NCI-H524 treated with DMSO at 0.1 percent for 48 hours (cell line): ENCODE measurements at places on chromosomes 5 and 9.

DNA sequence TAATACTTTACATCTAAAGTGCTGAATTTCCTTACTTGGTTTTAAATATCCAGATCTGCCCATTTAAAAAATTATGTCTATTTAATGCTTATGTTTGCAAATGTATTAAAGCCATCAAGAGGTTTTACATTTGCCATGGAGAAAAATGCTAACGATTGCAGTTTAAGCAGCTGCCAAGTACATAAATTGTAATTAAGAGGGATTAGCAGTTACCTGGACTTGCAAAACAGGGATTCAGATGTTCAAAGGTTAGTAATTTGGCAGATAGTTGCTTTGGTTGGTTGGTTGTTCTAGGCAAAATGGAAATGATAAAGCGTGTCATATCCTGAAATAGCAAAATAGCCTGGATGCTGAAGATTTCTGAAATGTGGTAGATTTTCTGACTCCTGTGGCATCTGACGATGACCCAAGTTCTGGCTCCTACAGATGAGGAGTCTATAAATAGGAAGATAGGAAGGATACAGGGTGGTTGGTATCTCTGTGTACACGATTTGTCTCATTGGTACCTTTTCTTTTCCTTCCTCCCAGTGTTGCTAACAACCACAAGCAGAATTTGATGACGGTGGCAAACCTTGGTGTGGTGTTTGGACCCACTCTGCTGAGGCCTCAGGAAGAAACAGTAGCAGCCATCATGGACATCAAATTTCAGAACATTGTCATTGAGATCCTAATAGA, 282.9 kb downstream of the NR3C1 start:
- DNase-seq, result peak; percentile 44

- DNase-seq, result no peak
These were observed 459.3 kb upstream of the MEF2C start for GRCh38 chr5:89342106-89342876.

DNA sequence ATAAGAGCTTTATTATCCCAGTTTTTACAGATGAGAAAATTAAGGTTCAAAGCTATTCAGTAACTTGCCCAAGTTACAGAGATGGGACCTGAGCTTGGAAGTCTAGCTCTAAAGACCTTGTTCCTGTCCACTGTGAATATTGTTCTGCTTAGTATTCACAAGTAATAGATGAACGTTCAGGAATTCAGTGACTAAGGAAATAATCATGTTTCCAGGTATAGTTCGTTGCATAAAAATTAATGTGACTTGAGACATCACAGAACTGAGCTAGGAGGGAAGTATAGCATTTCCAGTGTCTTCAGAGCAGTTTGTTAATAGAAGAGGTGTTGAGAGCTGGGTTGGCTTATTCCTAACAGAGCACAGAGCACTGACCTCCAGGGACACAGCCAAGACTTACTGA, 136.1 kb downstream of the FGF1 start:
- DNase-seq, result no peak

DNA sequence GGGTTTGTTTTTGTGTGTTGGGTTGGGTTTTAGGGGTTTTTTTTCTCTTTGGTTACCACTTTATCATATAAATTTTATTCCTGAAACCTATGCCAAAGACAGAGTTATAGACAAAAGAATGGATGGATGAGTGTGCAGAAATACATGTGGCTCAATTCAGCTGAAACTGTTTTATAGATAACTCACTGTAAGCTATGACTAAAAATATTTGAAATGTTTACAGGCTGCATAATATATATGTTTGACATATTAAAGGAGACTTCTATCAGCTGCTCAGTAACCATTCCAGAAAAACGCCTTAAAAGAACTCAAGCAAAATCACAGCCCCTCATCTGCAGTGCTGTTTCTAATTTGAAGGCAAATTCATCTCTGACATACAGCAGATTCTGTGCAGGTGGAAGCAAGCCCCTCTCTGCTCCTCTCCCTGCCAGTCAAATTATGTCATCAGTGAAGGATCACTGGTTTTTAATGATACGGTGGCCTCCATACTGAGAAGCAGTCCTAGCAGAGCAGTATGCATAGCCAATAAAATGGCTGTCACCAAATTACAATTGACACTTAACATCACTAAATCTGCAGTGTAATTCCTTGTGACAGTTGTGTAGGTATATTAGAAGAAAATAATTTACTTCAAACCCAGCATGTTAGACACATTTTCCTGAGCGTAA, 301.6 kb downstream of the NR2F1-AS1 start:
- no peak for DNase-seq

DNA sequence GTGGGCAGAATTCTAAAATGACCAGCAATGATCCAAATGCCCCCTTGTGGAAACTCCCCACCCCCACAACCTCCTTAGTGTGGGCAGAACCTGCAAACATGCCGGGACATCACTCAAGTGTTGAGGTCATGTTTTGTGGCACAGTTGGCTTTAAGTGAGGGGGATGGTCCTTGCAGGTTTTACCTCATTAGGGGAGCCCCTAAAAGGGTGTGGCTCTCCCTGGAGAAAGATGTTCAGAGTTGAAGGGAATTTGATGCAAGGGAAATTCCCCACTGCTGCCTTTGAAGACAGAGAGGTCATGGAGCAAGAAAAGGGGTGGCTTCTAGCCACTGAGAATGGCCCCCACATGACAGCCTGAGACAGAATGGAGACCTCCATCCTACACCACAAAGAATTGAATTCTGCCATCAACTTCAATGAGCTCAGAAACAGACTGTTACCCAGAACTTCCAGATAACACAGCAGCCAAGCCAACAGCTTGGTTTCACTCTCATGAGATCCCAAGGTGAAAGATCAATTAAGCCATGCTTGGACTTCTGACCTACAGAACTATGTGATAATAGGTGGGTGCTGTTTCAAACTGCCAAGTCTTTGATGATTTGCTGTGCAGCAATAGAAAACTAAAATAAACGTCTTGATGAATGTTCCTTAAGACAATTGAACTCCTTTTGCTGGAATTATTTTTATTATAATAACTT, 103.4 kb downstream of the MED10 start:
- no peak for DNase-seq

GRCh38 chr5:83118976-83119375, 41.6 kb downstream of the XRCC4 start:
- no peak for DNase-seq

DNA sequence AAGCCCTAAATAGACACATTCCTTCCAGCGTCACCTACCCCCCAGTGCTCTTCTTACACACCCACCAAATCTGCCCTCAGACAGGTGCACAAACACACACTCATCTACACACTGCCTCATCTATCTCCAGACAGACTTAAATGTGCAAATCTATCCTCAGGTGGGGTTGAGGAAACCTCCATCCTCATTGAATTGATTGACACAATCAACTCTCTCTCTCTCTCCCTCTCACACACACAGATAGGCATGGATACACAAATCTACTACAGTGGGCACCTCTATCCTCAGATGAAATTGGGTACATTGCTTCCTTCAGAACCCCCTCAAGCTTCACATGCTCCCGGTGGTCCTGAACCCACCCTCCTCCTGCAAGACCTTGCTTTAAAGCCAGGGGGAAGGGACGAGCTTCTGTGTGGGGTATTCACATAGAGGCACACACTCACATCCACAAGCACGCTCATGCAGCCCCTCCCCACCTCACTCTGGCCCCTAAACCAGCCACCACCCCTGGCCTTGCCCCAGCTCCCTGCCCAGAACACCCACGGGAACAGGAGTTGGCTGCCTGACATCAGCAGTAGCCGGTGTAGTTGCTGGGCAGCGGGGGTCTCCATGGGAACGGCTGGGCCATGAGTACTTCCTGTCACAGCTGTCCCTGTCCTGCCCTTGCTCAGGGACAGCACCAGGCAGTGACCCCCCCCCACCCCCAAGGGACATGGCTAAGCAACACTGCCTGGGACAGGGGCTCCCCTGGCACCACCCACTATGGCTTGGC, 22.8 kb downstream of the PCDH1 start:
- DNase-seq, result no peak

GRCh38 chr5:1058083-1058945, 49.7 kb downstream of the NKD2 start:
- no peak for DNase-seq

DNA sequence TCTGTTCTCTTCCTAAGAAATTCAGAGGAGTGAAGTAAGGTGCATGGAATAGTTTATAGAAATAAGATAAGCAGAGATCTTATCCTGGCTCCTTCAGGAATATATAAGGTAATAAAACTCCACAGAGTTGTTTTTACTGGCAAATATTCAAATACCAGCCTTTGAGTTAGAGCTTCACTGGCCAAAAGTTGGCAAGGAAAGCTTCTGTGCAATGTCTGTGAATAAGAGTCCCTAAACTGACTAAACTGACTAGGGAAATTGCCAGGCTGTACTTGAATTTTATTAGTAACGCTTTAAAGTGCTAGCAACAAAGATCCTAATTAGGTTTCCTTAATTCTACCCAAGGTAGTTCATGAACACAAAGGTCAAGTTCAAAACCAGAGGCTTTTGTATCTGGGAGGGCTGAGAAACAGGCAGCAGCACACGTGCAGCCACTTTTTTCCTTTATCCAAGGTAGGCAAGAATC, 131.1 kb upstream of the MPDZ start:
- DNase-seq, result no peak

DNA sequence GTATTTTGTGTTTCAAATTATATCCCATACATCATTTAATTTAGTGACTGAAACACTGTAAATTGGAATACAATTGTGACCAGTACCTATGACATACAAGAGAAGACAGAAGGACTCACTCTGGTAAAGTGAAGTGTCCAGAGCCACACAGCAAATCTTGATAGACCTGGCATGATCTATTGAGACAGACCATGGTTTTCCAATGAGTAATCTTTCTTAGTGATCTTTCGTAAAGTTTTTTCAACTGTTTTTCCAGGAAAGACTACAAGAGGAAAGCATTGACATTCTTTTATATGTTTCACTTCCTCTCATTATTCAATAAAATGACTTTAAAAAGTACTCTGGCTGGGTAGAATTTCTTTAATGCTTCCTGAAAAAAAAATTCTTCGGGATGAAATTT, 43.3 kb upstream of the ALDH1A1 start:
- no peak for DNase-seq

- DNase-seq, result no peak
These were observed 30.6 kb downstream of the ANKRD55 start for GRCh38 chr5:56202483-56202882.

DNA sequence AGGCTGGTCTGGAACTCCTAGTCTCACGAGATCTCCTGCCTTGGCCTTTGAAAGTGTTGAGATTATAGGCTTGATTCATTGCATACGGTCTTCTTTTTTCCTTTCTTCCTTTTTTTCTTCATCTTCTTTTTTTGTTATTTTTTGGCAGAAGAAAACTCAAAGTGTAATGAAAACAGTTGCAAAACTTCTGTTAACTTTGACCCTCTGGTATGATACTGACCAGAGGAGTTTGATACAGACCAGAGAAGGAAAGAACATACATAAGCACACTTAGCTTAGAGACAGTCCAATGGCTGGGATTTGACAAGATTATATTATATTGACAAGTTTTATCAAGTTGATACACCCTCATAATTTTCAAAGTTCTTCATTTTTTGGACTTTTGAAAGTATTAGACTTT, 181.2 kb downstream of the NFIB start:
- DNase-seq, result no peak

GRCh38 chr5:104951829-104952228, 1389.2 kb upstream of the NUDT12 start:
- DNase-seq, result no peak

DNA sequence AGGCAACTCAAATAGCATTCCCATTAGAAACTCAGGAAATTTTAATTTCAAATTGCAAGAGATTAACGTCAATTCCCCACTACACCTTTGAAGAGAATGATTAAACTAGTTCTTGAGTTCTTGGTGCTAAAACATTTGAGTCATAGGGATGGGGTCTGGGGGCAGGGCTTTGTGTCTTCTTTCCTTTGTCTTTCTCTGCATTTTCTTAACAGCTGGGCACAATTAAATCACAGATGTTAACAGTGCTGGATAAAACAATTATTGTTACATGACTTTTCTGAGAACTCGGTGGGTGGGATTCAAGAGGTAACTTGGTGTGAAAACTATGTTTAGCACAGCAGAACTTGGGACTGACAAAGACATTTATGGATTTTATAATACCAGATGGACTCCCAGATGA, 351.9 kb upstream of the TNC start:
- no peak for DNase-seq

- no peak for DNase-seq
These were observed 33.4 kb downstream of the C5orf15 start for GRCh38 chr5:133934822-133935666.

DNA sequence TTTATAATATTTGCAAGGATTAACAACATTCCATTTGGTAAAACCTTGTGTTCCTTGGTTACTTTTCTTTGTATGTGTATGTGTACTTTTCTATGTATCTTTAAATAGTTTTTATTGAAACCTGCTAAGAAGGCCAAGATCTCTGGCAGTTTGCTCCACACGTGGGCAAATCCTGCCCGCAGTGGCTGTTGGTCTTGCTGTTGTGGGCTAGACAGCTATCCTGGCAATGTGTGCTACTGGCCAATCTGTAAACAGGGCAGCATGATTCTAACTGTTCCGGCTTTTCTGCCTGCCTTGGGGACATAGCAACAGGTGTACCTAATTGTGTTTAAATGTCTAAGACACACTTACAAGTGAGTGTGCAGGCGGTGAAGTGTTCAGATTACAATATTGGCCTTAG, 286.6 kb downstream of the RFX3 start:
- no peak for DNase-seq

DNA sequence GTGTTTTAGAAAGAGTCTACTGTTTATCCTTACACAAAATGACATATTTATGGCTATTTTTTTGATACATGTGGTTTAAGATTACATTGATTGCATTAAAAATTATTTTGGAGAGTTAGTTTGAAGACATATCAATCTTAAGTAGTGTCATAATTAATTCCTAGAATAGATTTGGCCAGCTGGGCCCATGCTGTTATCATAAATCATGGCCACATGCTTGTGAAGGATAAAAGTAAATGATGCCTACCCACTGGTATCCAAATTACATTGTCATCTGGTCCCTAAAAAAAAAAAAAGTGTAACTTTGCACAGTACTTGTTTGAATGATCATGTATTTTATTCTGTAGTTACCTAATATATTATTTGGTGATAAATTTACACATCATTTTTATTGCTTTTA, 96.9 kb downstream of the PARP8 start:
- DNase-seq, result peak; percentile 53

GRCh38 chr9:126146254-126147145, 180.1 kb upstream of the MVB12B start:
- peak; percentile 84 for DNase-seq

- DNase-seq, result no peak
These were observed 283.9 kb upstream of the ADAMTSL1 start for GRCh38 chr9:18189871-18190670.

- no peak for DNase-seq
These were observed 82.1 kb downstream of the GIN1 start for GRCh38 chr5:103037673-103038455.
